ENCODE measurements at places on chromosomes 1 and 21.

- no peak for DNase-seq
Observed at GRCh38 chr1:234413485-234413884, 40.2 kb downstream of the COA6 start.

- DNase-seq: no peak
Observed at GRCh38 chr1:200198236-200198635, 170.7 kb downstream of the NR5A2 start.

DNA sequence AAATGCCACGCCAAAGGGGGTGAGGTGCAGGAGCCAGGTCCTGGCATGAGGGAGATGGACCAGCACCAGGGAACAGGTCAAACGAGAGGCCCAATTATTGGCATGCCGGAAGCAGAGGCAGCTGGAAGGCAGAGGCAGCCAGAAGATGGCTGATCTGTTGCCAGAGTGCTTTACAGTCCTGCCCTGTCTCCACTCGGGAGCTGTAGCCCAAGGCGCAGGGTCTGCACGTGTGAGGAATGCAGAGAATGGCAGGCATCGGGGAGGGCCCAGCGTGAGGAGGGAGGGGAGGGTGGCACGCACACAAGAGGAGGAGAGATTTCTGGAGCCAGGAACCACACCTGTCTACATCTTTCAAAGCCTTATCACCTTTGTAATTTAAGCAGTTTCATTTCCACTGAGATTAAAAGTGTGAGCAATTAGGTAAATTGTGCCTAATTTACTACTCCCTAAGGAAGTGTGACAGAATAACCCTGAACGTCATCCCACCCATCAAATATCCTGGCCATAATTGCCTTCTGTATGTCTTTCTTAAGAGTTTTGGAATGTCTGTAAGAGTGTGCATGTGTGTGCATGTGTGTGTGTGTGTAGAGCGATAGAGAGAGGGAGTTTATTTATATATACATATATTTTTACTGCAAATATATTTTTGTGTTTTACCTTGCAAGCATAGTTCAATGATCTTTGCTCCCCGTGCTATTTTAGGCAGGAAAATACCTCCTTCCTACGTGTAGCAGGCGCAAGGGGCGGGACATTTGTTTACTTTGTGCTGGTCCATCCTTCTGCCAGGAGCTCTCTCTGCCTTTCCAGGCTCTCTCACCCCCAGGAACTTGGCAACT lies 125.5 kb upstream of the SERBP1 start:
- DNase-seq: no peak

- DNase-seq: no peak
Observed at GRCh38 chr1:79817031-79817560, 810.6 kb upstream of the ADGRL4 start.

DNA sequence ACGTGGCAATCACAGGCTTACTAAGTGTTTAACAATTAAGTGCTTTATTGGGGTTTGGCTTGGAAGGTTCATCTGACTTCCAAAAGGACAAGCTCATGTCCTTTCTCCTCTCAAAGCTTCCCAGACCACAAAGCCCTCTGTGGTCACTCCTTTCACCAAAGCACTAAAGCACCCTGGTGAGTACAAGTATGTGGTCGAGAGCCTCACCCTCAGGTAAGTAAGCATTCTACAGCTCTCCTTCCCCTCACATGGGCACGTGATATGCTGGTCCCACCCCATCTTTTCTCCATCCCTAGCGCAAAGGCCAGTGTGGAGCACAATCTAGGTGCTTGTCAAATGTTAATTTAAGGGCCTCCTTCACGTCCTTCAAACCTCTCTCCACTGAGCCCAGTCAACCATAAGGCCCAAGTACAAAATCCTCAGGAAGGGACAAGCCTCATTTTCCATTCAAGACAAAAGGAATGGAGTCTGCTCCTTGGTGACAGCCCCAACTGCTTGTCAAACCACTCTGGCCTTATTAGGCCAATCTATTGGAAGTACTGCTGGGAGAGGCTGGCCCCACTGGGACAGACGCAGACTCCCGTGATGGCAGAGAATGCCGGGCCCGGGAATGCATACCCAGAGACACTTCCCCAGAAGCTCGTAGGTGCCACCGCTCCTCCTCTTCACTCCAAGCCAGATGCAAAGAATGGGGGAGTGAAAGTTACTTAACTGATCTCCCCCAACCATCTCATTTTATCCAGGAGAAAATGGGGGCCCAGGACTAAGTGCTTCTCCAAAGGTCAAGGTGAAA lies 7.8 kb downstream of the STMN1 start:
- no peak for DNase-seq

DNA sequence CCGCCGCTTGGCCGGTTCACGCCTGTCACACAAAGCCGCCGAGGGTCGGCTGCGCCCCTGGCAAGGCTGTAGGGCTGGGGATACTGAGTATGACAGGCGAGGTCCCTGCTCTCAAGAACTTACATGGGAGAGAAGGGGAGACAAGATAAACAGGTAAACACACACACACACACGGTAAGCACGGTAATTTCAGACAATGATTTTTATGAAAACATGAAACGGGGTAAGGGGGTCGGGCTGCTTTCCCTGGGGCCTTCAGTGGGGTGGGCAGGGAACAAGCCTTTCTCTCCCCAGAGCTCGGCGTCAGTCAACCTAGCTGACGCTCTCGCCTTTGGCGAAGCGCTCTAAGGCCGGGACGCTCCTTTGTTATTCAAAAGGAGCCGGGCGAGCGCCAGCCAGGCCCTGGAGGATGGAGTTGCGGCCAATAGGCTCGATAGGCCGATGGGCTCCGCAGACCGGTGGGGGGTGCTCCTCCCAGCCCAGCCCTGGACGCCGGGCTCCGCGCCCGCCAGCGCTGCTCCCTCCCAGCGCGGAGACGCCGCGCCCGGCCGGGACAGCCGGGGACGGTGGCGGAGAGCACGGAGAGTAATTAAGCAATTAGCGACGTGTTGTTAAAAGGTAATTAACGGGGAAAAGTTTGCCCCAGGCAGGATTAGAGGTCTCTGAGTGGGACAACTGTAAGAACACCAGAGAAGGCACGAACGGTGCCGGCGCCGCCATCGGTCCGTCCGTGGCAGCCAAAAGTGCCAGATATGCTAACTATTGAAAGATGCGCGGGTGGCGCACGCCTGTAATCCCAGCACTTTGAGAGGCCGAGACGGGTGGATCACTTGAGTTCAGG lies 950 bp upstream of the INKA2 start:
- DNase-seq: peak; percentile 13

DNA sequence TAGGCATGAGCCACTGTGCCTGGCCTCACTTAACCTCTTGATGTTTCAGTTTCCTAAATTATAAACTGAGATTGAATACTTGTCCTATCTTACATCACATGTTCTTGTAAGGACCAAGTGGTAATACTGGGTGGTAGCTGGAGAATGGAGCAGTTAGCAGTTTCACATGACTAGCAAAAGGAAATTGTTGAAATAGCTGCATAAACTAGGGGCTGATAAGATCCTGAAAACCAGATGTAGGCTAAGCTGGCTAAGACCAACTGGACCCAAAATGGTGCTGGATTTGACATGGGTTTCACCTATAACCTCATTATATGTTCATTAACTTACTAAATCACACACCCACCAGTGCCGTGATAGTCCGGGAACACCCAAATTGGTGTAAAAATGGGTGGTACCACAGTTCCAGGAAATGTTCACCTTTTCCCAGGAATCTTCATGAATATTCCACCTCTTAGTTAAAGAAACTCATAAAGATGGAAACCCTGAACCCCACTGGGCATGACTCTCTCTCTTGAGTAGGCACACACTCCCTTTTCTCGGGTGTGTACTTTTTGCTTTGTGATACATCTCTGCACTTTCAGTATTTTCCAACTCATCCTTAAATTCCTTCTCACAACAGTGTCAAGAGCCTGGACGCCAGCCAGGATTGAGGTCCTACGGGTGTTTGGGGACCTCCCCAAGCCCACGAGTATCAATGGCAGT lies at the start of gene PAPPA2:
Gene PAPPA2, plus strand, starts transcription at position 502 of the 705 bp plus-strand sequence. CDS start 93,148 bp downstream, outside the sequence.
- DNase-seq: no peak

- no peak for DNase-seq
Observed at GRCh38 chr1:54361342-54361741, 44.9 kb downstream of the SSBP3 start.

DNA sequence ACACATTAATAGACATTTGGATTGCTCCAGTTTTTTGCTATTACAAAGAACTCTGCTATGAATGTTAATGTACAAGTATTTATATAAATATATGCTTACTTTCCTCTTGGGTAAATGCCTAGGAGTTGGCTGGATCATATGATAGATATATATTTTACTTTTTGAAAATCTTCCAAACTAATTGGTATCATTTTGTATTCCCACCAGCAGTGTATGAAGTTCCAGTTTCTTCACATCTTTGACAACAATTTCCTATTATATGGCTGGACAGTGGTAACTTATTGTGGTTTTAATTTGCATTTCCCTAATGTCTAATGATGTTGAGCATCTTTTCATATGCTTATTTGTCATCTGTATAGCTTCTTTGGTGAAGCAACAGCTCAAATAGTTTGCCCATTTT lies 23.8 kb upstream of the DIPK1A start:
- no peak for DNase-seq

- no peak for DNase-seq
Observed at GRCh38 chr1:212190169-212190568, 95.0 kb upstream of the PPP2R5A start.

- no peak for DNase-seq
Observed at GRCh38 chr1:40252601-40253000, 4.9 kb downstream of the TMCO2 start.

GRCh38 chr1:233055879-233056641 lies 105.6 kb downstream of the NTPCR start:
- no peak for DNase-seq

- DNase-seq: no peak
Observed at GRCh38 chr1:151716771-151717631, at the start of gene CELF3. Gene CELF3 (minus strand): TSS chr1:151716803. CDS start chr1:151716020, 783 bp downstream.

DNA sequence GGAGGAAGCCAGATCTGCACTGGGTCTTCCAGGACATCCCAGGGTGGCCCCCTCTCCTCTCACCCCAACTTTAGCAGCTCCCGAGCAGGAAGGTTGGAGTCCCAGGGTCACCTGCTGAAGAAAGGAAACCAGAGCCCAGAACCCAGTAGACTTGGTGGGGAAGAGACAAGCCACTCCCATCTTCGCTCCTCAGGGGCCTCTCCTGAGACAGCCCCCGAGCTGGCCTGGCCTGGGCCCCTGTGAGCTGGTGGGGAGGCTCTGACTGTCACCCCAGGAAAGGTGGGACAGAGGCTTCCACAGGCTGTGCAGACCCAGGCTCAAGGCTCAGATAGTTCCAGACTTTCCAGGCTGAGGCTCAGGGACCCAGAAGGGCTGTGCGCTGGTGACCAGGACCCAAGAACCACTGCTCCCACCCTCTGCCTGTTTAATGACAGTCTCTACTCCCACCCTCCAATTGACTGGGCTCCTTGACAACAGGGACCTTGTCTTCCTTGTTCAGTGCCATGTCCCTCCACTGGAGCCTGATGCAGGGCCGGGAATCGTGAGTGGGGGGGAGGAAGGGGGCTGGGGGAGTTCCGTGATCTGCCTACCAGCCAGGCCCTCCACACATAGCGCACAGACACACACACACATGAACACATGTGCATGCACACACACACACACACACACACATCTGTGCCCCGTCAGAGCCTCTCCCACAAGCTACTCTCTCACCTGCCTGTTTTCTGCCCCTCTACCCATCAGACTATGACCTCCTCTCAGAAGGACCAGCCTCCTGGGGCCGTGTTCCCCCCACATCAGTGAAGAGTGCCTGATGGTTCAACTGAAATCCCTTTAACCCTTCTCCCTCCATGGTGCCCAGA lies 401.2 kb downstream of the MATN1 start:
- DNase-seq: no peak

DNA sequence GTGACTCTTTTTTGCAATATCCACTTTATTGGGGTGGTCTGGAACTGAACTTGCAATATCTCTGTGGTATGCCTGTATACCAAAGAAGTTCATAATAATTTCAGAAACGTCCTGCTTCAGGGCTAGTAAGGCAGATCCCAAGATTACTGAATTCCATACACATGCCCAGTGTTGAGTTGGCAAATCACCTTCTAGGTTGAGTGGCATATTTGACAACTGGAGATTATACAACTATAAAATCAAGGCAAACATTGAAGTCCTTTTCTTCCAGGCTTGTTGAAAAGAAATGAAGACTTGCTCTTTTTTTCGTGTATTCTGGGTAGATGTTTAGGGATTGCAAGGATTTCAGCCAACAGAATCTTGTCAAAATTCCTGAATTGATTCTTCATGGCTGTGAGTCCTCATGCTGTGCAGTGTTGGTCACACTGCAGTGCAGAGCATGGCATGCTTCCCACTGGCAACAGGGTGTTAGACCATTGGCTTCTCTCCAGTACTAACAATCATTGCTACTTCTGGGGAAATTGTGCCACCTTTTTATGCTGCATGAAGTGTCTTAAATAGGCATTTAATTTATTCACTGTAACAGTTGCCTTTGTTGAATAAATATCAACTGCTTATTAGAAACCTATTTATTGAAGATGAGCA lies 367.1 kb upstream of the ADGRL4 start:
- no peak for DNase-seq

- no peak for DNase-seq
Observed at GRCh38 chr1:213586587-213586972, 401.2 kb upstream of the PROX1 start.

DNA sequence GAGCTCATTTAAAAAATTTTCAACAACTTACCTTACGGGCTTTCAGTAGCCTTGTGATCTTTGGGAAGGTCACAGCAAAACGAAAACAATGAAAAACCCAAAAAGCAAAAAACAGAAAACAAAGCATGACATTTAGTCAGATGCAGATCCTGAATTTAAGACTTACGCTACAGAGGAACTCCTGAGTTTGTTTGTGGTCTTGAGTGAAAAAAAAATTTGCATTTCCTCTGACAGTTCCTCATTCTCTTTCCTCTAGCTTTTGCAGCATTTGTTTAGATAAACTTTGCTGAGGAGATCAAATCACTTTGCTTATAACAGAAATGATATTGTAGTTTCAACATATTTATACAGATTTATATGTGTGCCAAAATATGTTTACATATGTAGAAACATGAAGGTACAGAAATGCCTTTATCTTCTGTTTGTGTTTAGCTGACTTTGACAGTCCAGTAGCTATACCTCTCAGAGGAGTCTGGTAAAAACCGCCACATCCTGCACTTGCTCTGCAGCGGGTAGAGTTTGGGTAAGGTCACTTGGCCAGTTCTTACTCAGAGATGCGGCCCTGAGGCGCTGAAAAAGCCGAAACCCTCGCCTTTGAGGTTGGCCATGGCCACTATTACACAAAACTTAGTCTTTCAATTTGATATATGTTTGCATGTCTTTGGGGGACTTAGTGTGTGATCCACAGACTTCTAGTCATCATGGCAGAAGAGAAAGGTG lies 142.5 kb downstream of the TNR start:
- no peak for DNase-seq

DNA sequence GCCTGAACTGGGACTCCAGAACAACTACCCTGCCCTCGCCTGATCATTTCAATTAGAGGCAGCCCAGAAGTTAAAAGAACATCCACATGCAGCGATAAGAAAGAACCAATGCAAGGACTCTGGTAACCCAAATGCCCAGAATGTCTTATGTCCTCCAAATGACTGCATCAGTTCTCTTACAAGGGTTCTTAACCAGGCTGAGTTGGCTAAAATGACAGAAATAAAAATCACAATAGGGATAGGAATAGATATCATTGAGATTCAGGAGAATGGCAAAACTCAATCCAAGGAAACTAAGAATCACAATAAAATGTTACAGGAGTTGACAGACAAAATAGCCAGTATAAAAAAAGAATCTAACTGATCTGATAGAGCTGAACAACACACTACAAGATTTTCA lies 80.1 kb upstream of the PTGFR start:
- DNase-seq: no peak

Data from stimulated activated CD4-positive, alpha-beta T cell treated with anti-CD3 and anti-CD28 coated beads, Interleukin-15, amount 100 ng/mL, for 1 hour (primary cell).